ENCODE measurements at places on chromosomes 5 and 9.

- DNase-seq, result no peak
These were observed 6.7 kb upstream of the HAVCR2 start for GRCh38 chr5:157115502-157115901.

DNA sequence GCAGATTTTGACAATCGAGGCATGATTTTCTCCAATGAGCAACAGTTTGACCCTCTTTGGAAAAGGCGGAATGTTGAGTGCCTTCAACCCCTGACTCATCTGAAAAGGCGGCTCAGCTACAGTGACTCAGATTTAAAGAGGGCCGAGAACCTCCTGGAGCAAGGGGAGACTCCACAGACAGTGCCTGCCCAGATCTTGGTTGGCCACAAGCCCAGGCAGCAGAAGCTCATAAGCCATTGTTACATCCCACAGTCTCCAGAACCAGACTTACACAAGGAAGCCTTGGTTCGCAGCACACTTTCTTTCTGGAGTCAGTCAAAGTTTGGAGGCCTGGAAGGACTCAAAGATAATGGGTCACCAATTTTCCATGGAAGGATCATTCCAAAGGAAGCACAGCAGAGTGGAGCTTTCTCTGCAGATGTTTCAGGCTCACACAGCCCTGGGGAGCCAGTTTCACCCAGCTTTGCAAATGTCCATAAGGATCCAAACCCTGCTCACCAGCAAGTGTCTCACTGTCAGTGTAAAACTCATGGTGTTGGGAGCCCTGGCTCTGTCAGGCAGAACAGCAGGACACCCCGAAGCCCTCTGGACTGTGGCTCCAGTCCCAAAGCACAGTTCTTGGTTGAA, 13.6 kb downstream of the PTPDC1 start:
- no peak for DNase-seq

DNA sequence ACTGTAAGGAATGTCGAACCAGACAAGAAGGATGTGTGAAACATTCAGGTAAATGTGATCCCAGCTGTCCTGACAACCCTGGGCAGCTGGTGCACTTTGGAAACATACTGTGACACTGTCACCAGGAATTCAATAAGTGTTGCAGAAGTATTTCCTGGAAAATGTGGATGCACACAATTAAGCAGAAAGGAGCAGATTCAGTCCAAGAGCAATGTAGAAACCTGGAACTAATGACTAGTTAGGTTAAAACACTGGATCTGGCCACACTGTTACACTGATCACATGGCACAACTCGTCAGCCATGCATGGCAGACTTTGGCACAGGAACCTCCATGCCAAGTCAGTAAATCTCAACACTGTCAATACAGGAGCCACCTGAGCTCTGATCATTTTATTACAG, 109.0 kb downstream of the FAM174A start:
- no peak for DNase-seq

GRCh38 chr5:17378346-17378997, 119.6 kb upstream of the TAF11L2 start:
- no peak for DNase-seq

- DNase-seq, result no peak
These were observed 184.2 kb downstream of the FSTL4 start for GRCh38 chr5:133428072-133428660.

DNA sequence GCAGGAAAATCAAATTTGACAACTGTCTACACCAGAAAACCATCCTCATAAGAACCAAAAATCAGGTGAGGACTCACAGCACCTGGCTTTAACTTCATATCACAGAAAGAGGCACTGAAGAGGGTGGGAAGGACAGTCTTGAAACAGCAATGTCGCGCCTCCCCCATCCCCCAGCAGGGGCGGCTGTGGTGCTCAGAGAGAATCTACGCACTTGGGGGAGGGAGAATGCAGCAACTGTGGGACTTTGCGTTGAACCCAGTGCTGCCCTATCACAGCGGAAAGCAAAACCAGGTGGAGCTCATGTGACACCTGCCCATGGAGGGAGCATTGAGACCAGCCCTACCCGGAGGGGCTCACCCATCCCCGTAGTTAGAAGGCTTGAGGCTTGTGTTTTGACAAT, 191.8 kb downstream of the MSX2 start:
- no peak for DNase-seq

DNA sequence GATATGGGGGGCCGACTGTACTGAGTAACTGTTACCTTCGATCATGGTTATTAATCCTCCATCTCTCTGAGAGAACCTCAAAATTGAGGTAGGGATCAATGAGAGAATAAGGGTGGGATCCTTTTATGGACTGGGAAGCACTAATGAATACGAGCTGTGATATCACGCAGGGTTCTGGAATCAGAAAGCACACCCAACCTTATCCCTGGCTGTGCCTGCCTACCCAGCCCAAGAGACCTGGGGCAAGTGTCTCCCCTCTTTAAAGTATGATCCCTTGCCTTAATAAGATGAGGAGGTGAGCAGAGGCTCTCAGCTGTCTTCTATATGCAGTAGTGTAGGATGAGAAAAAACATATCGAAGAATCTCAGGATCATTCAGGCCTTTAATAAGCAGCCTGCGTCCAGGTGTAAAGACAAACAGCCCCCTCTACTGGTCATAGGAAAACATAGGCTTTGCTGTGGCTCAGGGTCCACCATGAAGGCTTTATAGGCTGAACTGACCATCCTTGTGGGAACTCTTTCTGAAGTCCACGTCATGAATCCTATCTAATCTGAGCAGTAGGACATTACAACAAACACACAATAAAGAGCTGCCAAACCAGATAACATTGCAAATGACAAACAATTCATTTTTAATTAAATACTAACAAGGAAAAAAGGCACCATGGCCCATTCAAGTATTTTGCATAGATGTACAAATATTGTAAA, 16.8 kb downstream of the NIPAL4 start:
- DNase-seq, result no peak

- no peak for DNase-seq
These were observed 209.1 kb downstream of the NR2F1-AS1 start for GRCh38 chr5:93371893-93372292.

DNA sequence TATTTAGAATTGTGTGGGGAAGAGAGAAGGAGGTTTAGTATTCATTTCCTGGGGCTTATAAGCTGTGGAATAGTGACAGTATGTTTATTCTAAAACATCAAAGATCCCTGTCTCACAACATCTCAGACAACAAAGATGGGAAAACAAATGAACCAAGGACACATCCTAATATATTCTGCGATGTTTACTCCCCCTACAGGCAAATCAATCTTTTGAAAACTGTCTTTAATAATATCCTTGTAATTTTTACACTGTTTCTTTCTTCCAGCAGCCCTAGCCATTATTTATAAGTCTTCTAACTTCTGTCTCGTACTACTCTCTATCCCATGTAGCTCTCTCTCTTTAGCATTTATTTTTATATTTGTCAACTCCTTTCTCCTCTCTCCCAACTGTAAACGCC, 33.5 kb upstream of the TMEM252 start:
- no peak for DNase-seq

GRCh38 chr5:75243510-75243909, 6.8 kb upstream of the ANKRD31 start:
- no peak for DNase-seq

- DNase-seq, result no peak
These were observed 444.7 kb downstream of the PLK2 start for GRCh38 chr5:58015175-58015574.

- no peak for DNase-seq
These were observed 146.8 kb upstream of the DAPK1 start for GRCh38 chr9:87350915-87351314.

DNA sequence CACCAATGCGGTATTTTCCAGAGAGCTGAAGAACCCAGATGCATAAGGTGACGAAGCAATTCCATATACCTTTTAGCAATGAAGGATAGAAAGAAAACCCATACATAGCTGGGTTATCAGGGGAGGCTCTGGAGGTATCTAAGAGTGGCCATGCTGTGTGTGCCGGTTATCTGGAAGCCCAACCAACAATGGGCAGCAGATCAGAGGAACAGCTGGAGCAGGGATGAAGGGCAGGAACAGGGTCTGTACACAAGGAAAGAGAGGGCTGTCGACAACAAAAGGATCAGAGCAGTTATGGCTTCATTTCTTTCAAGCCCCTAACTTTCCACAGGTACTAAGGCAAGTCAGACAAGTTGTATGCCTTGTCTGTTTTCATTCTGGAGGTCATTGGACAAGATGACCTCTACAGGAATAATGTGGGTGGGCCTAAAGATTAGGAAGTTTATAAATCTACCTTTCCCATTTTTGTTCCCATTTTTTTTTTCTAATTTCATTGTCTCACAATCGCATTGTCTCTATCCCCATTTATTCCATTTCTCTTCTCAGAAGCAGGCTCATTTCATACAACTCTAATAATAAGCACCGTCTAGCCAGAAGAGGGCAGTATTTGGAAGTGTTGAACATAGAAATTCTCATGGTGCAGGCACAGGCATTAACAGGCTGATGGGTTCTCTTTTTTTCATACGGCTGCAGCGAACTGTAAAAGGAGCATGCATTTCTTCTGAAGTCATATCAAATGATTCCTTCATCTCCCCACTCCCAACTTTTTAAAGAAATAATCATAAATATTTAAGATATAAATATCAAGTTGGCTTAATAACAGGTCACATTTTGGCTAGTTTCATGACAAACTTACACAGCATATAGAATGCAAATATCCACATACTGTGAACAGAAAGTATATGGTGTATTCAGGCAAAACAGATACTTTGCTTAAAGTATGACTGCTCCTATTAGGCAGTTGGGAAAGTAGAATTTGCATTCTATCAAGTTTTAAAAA, 63.5 kb downstream of the ZNF474 start:
- DNase-seq, result no peak

DNA sequence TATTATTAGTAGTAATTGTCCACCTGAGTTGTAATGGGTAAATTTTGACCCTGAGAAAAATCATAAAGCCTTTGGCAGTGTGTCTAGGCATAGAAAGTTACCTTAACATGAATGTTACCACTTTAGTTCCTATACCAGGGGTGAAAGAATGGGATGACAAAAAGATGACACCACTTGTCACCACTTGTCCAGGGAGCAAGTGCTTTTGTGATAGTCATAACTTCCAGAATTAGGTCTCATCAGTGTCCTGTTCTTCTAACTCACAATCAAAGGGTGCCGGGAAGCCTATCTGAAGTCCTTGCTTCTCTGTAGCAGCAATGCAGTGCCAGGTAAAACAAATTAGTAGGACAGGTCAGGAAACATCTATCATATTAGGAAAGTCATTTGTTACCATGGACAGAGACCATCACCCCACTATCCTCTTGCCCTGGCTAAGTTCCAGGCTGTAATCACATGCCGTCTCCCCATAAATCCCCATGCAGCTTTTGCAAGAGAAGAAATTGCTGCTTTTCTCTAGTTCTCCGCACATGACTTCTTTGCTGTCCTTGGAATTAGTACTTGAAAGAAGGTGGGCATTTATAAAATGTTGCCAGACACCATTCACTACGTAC, 156.5 kb upstream of the SGCD start:
- no peak for DNase-seq

DNA sequence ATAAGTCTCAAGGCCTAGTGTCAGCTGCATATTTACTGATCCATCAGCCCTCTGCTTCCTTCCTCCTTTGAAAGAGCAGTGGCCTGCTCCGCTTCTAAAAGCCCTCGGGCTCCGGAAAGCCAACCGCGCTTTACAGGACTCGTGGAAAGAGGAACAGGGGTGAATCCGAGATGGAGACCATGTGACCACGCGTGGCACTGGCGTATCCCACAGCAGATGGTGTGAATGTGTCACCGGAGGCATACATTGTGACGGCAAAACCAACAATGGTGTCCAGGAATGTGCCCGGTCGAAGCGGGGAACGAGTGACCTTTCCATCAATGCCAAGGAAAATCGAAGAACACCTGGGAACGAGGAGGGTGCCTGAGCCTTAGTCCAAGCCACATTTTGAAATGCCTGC, 484.6 kb downstream of the SPATA31A7 start:
- DNase-seq, result no peak

DNA sequence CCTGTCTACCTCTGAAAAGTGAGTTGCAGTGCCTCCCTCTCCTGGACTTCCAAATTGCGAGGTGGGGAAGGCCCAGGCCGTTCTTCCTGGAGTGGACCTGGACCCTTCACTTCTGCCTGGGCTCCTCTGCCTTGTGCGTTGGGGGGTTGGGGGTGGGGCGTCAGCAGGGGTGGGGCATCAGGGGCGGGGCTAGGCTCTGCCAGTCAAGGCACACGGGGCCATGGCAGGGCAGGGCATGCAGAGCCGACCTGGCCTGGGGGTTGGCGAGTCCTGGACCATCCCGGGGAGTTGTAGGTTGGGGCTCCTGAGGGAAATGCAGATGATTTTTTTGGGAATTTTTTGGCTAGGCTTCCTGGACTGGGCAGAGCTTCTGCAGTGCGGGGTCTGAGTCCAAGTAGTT, 87.1 kb downstream of the EHMT1 start:
- no peak for DNase-seq

GRCh38 chr5:5986492-5987178, 391.7 kb downstream of the MED10 start:
- no peak for DNase-seq

- DNase-seq, result no peak
These were observed 45.6 kb upstream of the SPTLC1 start for GRCh38 chr9:92160786-92161185.

- no peak for DNase-seq
These were observed 18.1 kb upstream of the ZNF608 start for GRCh38 chr5:124764585-124764984.

GRCh38 chr5:133466556-133467334, 145.6 kb downstream of the FSTL4 start:
- no peak for DNase-seq
